ENCODE measurements at places on chromosomes 11 and 22.
A peak's percentile ranks its signal among the peaks of the same experiment; 100 is the strongest.

GRCh38 chr11:65742353-65742752 lies 21.8 kb upstream of the RNASEH2C start:
- no peak for DNase-seq

GRCh38 chr22:30325065-30325720 lies 1.5 kb downstream of the TBC1D10A start:
- peak; percentile 50 for DNase-seq

GRCh38 chr22:24982301-24983056 lies 30.0 kb downstream of the KIAA1671 start:
- no peak for DNase-seq

GRCh38 chr11:74734559-74734925 lies 3.3 kb upstream of the CHRDL2 start:
- DNase-seq, result no peak

DNA sequence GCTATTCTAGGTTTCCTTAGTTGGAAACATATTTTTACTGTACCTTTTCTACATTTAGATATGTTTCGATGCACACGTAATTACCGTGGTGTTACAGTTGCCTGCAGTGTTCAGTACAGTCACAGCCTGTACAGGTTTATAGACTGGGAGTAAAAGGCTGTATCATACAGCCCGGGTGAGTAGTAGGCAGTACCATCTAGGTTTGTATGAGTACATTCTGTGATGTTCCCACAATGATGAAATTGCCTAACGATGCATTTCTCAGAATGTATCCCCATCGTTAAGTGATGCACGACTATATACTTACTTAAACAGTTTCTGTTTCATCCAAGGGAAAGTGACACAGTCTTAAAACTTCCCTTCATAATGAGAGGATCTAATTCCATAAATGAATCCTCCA lies 13.1 kb upstream of the THY1 start:
- DNase-seq, result no peak

DNA sequence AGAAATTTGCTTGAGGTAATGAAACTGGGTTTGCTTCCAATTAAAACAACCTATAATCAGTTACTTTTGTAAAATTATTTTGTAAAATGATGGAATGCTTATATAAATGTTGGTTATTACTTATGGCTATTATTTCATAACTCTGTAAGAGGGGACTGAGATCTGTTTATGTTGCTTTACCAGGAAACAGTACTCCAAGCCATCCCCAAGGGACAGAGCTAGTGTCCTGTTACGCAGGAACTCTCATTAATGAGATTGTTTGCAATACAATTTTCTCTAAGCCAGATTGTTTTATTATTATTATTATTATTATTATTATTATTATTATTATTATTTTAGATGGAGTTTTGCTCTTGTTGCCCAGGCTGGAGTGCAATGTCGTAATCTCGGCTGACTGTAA lies 2.3 kb upstream of the NOX4 start:
- DNase-seq, result no peak

DNA sequence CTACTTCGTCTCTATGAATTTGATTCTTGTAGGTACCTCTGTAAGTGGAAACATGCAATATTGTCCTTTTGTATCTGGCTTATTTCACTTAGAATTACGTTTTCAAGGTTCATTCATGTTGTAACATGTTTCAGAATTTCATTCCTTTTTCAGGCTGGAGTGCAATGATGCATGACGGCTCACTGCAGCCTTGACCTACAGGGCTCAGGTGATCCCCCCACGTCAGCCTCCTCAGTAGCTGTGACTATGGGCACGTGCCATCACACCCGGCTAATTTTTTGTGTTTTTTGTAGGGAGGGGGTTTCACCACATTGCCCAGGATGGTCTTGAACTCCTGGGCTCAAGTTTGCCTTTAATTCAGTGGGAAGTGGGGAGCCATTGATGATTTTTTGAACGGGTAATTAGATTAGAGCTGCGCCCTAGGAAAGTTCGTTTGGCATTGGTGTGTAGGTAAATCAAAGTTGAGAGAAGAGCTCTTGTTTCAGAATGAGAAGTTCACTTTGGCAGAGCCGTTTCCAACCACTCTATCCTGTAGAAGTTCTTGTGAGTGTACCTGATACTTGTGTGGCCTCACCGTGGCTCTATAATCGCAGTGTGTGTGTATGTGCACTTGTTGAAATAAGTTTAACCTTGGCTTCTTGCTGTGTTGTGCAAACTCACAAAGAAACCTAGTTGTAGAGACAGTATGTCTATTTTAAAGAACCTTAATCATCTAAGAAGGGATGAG lies 115.9 kb downstream of the NAV2 start:
- no peak for DNase-seq

- DNase-seq, result no peak
Measured at GRCh38 chr11:106917973-106918372, 100.3 kb downstream of the GUCY1A2 start.

DNA sequence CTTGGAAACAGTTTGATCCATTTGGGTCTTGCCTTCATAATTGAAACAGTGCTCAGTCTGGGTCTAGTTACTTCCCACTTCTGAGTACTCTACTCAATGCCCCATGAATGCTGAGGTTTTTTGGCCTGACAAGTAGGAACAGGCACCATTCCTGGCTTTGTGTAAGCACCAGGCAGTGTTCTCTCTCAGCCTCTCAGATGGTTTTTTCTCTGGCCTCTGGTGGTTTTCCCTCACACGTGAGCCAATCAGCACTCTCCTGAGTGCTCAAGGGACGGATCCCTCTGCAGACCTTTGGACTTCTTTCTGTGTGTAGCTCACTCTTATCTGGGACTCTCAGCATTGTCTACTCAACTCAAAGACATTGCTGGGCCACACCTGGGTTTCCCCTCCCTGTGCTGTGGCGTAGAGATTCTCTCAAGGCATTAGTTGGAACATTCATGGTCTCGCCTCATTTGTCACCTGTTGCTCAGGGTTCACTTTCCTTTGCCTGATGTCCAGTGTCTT lies 21.3 kb downstream of the SIK2 start:
- no peak for DNase-seq

DNA sequence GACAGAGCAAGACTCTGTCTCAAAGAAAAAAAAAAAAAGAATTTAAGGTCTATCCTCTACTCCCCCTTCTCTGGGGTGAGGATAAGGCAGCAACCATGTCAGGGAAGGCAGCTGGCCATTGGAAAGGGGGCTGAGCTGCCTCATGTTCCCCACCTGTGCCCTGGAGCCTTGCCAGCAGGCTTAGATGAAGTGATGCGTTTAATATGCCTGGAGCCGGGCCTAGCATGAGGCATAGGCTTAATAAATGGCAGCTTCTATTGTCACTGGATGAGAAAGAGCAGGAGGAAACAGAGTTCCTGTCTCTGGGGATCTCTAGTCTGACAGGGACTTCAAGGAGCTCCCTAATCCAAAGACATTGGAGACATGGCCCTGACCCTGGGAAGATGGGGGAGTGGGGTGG lies 3.2 kb upstream of the KCNE3 start:
- DNase-seq, result no peak

- DNase-seq, result no peak
Measured at GRCh38 chr11:120131941-120132644, 5.8 kb downstream of the TRIM29 start.

- no peak for DNase-seq
Measured at GRCh38 chr22:23244690-23245044, 64.4 kb downstream of the BCR start.

DNA sequence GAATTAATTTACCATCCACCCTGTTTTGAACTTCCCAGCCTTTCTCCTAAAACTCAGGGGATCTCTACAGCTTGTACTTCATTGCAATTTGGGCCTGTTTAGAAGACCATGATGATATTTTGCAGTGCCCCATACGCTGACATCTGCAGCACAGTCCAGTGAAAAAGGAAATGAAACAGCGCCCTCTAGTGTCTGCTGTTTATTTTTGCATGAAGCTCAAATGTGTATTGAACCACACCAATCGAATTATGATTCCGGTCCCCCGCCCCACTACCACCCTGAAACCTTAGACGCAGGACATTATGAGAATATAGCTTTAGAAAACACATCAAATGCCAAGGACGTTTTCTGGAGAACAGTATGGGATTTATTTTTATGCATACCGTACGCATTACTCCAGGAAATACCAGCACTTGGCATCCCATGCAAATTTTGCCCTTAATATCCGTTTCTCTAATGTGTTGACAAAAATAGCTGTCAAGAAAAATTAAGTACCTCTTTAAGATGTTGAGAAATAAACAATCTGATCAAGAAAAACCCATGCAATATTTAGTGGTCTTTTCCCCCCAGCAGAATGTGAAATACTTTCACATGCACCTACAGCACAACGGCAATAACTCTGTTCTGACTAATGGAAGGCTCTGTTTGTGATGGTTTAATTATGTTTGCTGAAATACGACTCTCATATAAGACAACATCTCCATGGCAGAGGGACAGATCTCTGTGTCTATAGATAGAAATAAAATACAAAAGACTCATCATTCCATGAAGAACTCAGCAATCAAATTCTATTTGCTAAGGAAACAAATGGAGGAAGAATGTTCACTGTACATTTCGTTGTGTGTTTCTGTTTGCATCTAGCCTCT lies 93.9 kb downstream of the TECTA start:
- peak; percentile 37 for DNase-seq

DNA sequence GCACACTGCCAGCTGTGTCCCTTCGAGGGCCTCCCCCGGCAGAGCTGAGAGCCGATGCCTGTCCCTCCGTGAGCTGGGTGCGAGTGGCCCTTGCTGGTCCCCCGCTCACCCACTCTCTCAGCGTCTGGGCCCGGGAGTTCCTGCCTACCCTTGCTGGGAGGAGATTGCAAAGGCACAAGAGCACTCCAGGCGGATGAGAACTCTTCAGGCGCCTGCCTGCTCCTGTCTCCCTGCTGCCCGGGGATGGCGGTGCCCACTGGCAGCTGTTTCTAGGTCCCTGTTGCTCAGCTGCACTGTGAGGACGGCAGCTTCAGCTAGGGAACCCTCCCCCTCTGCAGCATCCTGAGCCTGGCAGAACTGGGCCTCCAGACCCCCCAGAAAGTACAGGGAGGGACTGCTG lies 61.1 kb downstream of the FLRT1 start:
- no peak for DNase-seq

DNA sequence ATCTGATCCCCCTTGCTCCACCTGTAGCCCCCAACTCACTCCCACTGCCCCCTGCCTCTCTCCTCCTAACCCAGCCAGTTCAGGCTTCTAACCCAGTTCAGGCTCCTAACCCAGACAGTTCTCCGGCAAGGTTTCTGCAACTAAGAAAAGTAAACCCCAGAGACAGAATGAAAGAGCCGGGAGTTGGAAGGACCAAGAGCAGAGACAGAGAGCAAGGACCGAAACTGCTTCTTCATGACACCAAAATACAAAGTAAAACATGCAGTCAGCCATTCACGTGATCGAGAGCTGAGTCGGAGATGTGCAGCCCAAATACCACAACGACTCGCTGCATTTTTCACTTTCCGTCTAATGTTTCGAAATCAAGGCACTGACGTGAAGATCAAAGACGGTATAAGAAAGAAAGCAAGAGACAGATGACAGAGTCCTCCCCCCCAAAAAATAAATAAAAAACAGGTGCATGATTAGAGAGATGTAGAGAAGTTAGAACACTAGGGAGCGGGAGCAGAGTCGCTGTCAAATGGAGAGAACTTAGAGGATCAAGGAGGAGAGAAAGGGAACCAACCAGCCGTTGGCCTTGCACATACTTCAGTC lies 884 bp downstream of the IL10RA start:
- no peak for DNase-seq

DNA sequence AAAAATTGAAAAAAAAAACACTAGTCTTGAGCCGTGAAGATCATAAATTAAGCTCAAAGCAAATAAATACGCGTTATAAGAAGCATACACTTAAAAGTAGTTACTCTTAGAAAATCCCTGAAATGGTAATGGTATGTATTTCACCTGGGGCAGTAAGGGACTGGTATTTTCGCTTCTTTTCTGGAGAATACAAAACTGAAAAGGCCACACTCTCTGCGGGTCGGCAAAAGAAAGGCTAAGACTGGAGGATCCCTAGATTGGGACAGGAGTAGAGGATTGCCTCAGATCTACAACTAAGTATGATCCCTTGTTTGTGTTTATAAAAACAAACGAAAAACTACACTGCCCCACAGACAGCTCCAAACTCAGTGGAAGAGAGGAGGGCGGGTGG lies 617 bp downstream of the TSG101 start:
- no peak for DNase-seq

DNA sequence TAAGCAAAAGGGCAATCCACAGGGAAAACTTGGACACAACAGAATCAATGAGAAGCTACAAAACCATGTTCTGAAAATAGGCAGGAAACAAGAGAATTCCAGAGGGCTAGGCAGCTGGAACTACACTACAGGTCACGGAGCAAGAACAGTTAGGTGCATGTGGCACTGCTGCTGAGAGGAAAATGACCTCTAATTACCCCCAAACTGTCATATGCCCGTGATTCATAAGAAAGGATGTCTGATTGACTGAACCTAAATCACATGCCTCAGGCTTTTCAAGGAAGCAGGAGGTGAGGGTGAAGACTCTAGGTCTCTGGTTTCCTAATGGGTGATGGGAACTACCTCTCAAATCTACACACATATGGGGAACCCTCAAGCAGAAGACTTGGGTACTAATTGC lies 17.9 kb upstream of the RRAS2 start:
- no peak for DNase-seq

GRCh38 chr22:29904020-29904419 lies 21.0 kb downstream of the MTMR3 start:
- DNase-seq, result no peak

Measured in fibroblast of skin of left quadriceps (primary cell).